GM04504 (cell line): ENCODE measurements at places on chromosomes 3 and 15.

GRCh38 chr15:71435552-71435951 lies 320.3 kb downstream of the THSD4 start:
- no peak for DNase-seq

DNA sequence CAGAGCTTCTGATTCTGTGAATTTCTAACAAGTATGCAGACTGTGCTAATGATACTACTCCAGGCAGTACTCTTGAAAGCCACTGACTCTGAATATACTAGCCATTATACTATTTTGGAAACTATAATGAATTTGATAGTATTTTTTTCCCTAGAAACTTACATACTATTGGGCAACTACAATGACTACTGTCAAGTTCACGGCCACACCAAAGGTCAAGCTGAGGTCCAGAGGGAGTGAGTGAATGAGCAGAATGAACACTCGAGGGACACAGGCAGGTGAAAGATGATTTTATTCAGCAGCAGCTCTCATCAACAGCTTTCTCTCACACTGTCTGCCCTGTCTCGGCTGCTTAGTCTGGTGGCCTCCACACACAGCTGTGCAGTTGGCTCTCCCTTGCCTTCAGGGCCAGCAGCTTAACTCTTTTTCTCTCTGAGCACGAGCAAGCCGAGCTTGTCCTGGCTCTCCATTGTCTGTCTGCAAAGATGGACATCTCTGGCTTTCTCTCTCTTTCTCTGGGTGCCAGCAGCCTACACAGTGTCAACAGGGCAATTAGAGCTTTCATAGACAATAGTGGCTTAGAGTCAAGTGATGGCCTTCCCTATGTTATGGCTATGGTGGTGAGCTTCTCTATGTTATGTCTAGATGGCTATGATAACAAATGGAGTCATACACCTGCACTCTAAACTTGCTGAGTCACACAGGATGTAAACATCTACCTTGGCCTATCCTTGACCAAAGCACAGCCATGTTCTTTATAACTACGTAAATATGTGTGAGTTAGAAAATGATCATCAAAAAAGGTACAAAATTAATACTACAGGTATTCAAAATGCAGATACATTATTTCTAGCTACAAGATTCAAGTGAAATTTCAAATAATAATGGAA lies 362.4 kb downstream of the CGGBP1 start:
- no peak for DNase-seq

DNA sequence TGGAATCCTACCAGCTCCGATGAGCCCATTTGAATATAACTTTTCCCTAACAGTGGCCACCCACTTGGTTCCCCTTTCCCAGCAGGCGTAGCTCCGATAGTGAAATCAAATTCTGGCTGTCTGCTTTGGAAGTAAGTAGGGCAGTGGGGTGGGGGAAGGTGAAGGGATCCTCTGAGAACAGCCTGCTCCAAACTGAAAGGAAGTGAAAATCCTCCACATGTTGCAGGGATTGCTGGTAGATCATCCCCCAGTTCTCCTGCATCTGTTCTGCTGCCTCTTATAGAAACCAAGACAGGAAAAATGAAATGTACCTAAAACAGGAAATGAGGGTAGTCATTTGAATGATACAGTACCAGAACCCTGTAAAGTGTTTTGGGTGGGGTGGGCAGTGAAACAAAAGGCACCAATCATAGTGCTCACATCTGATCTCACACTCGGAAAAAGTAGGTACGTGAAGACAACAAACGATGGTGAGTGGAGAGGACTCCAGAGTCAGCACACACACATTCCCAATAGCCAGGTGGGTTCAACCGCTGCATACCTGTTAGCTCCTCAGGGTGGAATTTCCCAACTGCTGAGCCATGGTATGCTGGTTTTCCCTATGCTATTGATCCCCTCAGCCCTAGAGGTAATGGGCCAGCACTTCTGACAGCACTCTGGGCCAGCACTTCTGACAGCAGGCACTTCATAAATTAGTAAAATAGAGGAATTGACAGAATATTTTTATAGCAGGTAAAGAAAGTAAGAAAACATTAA lies 304.9 kb upstream of the ADAMTS9 start:
- DNase-seq, result no peak

DNA sequence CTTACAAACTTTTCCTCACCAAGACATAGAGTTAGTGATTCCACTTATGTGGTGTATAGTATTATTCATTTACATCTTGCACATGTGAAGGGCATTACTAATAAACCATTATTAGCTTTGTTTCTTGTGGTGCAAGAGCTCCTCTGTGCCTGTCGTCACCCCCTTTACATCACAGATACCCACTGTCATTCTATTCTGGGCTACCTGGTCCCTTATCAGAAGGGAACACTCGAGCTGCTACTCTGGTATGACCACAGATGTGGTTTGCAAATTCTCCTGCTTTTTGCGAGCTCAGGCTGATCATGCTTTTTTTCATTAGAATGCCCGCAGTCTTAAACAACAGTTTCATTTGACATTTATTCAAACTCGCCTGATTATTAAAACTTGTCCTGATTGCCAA lies 13.9 kb upstream of the SENP2 start:
- no peak for DNase-seq

DNA sequence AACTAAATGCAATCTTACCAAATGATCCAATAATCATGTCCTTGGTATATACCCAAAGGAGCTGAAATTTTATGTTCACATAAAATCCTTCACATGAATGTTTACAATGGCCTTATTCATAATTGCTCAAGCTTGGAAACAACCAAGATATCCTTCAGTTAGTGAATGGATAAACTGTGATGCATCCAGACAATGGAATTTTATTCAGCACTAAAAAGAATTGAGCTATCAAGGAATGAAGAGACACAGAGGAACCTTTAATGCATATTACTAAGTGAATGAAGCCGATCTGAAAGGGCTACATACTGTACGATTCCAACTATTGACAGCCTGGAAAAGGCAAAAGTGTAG lies 168.4 kb downstream of the PDE8A start:
- no peak for DNase-seq

DNA sequence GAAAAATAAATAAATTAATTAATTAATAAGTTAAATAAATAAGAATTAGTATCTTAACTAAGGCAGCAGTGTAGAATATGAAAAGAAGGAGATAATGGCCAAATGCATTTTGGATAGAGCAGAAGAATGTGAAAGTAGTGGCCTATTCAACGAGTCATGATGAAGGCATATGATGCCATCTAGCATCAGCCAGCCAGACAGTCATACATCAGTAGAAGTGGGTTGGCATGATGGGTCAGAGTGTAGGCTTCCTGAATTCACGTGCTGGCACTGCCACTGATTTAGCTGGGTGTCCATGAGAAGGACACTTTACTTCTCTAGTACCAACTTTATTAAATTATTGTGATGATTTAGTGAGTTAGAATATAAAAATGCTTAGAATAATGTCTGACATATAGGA lies 256.1 kb upstream of the ARPP21 start:
- no peak for DNase-seq

GRCh38 chr3:183764847-183765731 lies 60.3 kb downstream of the MAP6D1 start:
- DNase-seq, result peak; percentile 32

DNA sequence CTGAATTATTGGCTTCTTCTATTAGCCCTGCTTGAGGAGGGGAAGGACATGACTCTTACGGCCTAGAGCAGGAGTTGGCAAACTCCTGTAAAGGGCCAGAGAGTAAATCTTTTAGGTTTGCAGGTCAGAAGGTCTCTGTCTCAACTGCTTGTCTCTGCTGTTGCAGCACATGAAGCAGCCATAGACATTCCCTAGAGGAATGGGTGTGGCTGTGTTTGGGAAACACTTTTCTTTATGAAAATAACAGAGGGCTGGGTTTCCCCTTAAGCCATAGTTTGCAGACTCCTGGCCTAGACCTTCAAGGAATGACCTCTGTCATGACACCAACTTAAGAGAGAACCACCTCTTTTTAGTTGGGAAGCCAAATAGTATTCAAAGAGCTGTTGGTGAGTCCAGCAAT lies 10.3 kb downstream of the TRAK1 start:
- no peak for DNase-seq

- no peak for DNase-seq
Observed at GRCh38 chr3:115633467-115633866, 10.2 kb downstream of the GAP43 start.

DNA sequence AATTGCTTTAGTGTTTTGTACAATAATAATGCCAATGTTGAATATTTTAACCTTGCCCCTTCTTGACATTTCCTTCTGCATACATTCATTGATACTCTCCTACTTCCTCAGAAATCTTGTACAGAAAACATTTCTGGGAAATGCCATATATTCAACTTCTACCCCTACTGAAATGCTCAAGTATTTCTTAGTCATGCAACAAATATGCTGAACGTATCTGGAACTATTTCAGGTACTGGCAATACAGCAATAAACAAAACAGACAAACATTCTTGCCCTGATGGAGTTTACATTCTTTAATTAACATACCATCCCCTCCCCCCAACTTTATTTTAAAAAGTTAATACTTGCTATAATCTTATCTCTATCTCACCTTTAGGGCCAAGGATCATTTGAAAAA lies 147.2 kb downstream of the STAG1 start:
- DNase-seq, result no peak

- DNase-seq, result no peak
Observed at GRCh38 chr3:65807225-65807624, 231.5 kb downstream of the MAGI1 start.

- no peak for DNase-seq
Observed at GRCh38 chr3:94406595-94406994, 343.7 kb downstream of the NSUN3 start.

DNA sequence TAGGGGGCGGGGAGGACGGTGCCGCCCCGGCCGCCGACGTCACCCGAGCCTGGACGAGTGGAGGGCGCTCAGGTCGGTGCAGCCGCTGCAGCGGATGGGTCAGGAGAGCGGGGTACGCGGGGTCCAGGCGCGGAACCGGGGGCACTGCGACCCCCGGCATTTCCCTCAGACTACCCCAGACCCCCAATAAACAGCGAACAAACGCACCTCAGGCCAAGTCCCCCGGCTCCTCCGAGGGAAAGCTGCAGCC lies 78.9 kb downstream of the IQSEC1 start:
- DNase-seq, result no peak

DNA sequence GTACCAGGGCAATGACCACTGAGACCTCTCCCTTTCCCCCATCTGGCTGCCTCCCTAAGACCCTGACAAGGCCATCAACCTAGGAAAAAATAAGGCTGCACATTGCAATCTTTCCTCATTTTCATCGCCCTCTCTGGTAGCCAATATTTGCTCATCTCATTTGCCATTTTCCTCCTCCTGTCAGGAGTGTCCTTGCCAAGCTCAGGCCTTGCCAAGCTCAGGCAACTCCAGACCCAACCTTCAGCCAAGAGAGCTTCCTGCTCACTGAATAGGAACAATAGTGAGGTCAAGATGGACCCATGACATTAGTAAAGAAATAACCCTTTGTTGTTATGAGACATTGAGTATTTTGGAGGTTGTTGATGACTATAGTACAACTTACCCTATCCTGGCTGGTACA lies 380.3 kb downstream of the RSL24D1 start:
- DNase-seq, result no peak

DNA sequence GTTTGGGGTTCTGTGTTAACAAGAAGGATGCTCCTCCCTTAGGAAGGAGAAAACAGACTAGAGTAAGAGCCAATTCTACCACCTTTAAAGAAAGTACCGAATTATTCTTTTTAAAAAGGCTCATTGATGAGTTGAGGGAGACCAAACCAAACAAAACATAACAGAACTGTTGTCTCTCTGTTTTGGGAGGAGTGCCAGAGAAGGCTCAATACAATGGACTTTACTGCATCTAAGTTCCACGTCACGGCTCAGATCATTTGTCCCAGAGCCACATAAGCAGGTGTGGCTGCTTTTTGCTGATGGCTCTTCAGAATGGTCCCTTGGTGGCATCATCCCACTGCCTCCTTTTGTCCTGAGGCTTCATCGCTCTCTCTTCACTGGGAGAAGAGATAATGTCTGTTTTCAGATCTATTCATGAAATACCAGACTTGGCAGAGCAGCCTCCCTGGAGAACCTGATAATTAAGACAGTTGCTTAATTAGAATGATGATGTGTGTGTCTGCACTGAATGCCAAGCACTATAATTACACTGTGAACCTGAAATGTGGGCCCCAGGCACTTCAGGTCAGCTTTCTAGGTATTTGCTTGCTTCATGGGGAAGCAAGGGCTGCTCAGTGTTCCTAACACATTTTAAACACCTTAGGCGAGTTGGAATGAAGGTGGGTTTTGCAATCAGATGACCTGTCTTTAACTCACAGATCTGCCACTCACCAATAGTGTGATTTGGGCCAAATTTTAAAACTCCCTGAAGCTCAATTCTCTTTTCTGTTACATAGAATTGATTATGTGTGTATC lies 335.2 kb upstream of the MCTP2 start:
- DNase-seq, result no peak

DNA sequence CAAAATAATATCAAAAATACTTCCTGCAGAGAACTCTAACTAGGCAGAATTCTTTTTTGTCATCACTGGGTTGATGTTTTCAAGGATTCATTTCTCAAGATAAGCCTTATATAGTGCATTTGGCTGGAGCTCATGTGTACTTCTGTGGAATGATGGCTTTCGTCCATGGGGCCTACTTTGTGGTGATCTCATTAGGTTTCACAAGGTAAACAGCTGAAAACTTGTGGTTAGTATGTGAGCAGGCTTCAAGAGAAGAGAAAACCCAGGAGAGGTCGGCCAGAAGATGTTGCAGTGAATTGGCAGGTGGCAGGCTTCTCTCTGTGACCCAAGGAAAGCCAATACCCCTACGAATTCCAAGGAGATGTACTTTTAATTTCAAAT lies 121.4 kb upstream of the PHLDB2 start:
- peak; percentile 85 for DNase-seq

GRCh38 chr15:32824777-32825176 lies 107.0 kb downstream of the GREM1 start:
- peak; percentile 72 for DNase-seq

- peak; percentile 16 for DNase-seq
Observed at GRCh38 chr3:150945226-150946032, 27.1 kb downstream of the CLRN1 start.

DNA sequence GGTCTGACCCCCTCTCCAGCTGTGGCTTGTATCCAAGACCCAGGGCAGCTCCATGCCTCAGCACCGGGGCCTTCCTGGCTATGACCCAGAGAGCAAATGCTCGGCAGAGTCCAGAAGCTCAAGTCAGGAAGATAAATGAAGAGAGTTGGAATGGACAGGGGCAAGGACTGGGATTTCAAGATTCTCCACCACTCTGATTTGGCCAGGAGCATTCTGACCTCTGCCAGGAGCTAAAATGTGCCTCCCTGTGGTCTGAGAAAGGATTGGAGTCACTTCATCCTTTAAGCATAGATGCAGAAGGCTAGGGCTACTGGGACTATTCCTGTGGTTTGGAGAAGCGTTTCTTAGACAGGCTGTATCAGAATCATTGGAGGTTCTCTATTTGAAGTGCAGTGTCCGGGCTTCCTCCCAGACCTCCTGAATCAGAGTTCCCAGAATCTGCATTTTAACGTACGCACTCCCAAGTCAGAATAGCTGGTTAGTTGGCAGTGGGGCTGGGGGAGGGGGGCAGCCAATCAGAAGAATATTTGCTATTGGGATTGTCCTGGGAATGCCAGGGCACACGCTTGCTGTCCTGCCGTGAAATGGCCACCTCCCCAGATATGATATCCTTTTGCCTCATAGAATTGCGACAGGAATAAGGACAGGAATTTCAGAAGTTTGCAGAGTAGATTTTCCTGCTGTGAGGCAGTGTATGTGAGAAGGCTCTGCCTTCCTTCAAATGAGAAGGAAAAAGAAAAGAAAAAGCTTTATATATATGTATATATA lies 57.4 kb downstream of the HRH1 start:
- no peak for DNase-seq

- no peak for DNase-seq
Observed at GRCh38 chr3:68953816-68954444, 21.6 kb upstream of the TAFA4 start.

- DNase-seq, result no peak
Observed at GRCh38 chr3:15387171-15387581, 40.2 kb downstream of the METTL6 start.
